Anterior cingulate cortex (tissue), 58 donors: ENCODE measurements at places on chromosomes 6 and 20.

GRCh38 chr6:169159331-169159730 is 94.3 kb downstream of the THBS2 start:
- DNase-seq, result no peak

GRCh38 chr20:57498425-57499400 is 26.2 kb downstream of the CTCFL start:
- DNase-seq, result no peak

DNA sequence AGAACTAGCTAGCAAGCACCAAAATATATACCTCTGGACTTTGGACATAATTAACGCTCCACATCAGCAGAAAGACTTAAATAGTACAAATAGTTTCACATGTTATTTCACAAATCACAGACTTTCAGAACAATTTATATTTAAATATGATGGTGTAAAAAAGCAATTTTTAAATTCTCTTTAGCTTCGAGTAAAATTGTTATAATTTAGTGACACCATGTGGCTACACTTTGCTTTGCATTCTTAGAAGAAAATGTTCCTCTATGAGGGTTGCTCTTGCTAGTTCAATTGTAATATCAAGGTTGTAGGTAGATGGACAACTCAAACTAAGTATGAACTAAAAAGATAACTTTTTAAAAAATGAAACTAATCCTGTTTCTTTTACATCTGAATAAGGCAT is 69.0 kb downstream of the BTBD9 start:
- no peak for DNase-seq

GRCh38 chr20:14220986-14221385 is 116.4 kb downstream of the FLRT3 start:
- DNase-seq, result no peak

- no peak for DNase-seq
Observed at GRCh38 chr6:89952686-89953085, 58.4 kb downstream of the GJA10 start.

- no peak for DNase-seq
Observed at GRCh38 chr20:15613530-15613929, 959.7 kb downstream of the KIF16B start.

DNA sequence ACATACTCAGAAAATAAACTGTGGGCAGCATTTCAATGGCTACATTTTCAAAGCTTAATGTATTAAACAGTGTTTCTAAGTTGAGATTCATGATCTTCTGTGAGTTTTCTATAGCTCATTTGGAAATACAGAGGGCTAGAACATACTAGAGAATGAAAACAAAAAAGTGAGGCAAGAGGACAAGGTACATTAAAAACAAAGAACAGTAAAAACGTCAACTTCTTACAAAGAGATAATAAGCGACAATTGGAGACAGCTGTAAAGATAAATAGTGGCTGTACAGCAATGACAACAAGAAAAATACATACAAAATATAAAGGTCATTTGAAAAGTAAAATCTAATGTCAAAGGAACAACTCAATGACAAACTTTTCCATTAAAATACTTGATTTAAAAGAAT is 94.3 kb downstream of the REV3L start:
- no peak for DNase-seq

- DNase-seq, result peak; percentile 38
Observed at GRCh38 chr20:39048000-39048696, 86.0 kb downstream of the DHX35 start.

- DNase-seq, result no peak
Observed at GRCh38 chr20:32338665-32339064, 19.5 kb upstream of the ASXL1 start.

DNA sequence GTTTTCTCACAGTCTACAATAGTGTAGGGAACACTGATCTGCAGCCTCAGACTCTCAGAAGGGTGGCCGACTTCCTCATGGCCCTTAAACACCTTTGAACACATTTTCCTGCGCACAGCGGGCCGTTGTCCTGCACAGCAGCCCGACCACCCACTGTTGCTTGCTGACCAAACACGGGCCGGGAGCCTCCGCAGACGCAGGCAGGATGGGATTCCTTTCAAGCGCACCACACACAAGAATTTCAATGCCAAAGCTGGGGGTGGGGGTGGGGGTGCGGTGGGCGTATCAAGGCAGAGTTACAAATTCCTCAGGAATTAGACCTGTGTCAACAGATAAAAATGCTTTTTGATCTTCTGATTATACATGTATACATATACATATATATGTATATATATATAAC is 74.5 kb downstream of the HUS1B start:
- DNase-seq, result no peak

DNA sequence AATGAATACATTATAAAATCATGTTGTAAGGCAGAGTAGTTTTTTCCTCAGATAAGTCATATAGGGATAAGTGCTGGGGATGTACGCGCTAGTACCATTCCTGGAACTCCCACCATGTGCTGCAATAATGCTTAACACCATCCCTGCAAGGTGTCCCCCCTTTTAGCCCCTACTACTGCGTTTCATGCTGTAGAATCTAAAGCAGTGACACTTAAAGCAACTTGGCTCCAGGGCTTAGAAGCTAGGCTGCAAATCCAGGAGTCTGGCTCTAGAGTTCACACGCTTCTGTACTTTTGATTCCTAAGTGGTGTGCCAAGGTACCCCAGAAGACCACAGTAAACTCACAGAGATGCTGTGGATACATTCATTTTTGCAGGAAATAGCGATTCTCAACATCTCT is 183.1 kb downstream of the DOK5 start:
- no peak for DNase-seq

DNA sequence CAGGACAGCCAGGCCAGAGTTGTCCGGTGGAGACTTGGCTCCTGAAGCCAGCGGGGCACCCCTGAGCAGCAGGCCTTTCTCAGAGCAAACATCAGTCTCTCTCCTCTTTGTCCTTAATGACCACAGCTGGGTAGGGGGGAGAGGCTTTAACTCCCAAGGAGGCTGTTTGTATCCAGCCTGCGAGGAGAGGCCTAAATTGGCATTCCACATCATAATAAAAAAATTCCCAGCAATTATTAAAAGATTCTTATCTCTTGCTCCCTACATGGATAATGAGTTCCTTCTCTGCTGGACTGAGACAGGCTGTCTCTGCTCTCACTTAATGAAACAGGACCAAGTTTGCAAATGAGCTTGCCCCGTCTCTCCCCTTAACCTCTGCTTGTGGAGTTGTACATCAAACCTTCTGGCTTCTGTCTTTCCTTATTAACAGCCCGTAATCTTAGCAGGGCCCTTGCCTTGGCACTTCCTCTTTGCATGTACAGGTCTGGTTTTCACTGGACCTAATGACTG is 838.2 kb downstream of the MAFB start:
- DNase-seq, result no peak

DNA sequence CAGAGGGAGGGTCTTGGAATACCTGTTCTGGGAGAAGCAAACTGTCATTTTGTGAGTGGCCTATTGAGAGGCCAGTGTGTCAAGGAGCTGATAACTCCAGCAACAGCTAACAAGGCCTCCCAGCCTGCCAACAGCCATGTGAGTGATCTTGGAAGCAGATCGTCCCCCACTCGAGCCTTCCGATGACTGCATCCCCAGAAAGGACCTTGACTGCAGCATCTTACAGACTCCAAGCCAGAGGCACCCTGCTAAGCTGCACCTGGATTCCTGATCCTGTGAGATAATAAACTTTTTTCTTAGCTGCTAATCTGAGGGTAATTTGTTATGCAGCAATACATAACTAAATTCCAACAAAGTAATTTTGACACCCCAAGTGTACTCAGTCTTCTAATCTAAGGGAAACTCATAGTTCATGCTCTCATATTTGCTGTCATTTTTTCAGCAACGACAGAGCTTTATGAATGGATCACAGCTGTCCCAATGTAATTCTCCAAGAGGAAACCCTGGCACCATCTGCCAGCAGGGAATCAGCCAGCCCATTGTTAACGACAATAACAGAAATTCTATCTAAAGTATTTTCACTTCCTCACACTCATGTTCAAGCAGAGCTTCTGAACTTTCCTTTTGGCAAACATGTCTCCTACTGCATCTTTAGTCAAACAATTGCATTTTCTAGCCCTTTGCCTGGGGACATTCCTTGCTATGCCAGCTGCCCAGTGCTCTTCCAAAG is 470.2 kb upstream of the BTBD3 start:
- no peak for DNase-seq

DNA sequence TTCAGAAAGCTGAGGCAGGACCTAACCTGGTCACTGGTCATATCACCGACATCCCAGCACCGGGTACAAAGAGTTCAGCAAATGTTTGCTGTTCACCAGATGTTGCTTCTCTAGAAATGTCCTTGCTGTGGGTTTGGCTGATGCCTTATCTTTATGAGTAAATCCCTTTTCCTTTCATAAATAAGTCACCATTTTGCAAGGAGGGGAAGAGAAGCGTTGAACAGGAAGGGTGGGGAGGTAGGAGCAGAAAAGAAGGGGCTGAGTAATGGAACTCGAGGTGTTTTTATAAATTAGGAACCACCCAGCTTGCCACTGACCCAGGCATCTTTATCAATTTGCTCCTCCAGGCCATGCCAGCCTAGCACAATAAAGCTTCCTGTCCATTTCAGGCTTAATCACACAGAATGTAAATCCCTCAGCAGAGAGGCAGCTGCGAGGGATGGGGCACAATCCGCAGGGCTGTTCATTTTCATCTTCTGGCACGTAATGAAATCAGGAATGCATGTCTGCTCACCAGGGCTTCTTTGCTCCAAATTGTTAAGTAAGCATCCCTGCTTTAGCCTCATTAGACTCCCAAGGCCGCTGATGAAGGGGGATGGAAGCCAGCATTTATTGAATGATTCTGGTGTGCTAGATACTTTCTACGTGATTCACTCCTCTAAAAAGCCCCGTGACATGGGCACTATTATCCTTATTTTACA is 371.9 kb upstream of the CHD6 start:
- no peak for DNase-seq

DNA sequence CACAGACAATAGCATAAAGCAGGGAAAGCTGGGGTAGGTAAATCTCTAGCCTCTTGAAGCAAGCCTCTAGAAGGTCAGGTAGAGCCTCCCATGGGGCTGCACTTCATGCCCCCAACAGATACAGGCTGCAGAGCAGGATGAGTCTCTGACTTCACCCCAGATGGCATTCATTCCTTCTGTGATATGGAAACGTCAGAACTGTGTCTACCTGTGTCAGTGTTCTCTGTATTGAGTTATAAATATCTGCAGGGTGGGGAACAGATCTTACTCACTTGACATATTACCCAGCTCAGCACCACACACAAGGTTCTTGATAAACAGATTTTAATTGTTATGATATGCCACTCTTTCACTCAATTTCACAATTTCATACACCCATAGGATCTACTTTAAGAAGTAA is 2.1 kb downstream of the LGSN start:
- no peak for DNase-seq

GRCh38 chr20:47035026-47035590 is 140.5 kb downstream of the EYA2 start:
- DNase-seq, result no peak

DNA sequence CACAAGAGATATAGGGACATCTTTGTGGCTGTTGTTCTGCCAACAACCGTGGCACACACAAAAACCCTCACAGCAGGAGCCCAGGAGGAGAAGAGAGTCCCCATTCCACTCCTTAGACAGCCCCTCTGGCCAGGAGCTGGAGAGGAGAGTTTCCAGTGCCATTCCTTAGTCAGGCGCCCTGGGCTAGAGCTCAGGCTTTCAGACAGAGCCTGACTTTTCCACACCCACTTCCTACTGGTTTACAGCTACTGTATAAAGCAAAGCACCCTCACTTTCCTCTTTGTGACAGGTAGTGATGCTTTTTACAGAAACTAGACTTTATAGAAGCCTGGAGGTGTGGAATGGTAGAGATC is 145.9 kb downstream of the SYCP2 start:
- no peak for DNase-seq

DNA sequence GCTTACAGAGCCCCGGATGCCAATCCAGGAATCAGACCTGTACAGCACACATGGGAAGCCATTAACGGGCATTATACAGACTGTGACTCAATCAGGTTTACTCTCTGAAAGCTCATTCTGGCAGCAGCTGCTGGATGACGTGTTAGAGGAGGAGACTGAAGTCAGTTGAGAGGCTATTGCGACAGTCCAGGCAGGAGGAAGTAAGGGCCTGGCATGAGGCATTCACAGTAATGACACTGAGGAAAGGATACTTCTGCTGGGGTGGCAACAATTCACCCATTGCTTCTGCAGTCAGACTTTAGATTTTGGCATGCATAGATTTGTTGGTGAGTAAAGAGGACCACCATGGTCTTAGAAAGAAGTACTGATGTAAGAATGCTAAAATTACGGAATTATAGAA is 151.0 kb upstream of the HEY2 start:
- no peak for DNase-seq

GRCh38 chr6:27951040-27951439 is 6.0 kb upstream of the OR2B6 start:
- DNase-seq, result no peak

GRCh38 chr6:27332692-27333641 is 20.9 kb upstream of the POM121L2 start:
- no peak for DNase-seq

DNA sequence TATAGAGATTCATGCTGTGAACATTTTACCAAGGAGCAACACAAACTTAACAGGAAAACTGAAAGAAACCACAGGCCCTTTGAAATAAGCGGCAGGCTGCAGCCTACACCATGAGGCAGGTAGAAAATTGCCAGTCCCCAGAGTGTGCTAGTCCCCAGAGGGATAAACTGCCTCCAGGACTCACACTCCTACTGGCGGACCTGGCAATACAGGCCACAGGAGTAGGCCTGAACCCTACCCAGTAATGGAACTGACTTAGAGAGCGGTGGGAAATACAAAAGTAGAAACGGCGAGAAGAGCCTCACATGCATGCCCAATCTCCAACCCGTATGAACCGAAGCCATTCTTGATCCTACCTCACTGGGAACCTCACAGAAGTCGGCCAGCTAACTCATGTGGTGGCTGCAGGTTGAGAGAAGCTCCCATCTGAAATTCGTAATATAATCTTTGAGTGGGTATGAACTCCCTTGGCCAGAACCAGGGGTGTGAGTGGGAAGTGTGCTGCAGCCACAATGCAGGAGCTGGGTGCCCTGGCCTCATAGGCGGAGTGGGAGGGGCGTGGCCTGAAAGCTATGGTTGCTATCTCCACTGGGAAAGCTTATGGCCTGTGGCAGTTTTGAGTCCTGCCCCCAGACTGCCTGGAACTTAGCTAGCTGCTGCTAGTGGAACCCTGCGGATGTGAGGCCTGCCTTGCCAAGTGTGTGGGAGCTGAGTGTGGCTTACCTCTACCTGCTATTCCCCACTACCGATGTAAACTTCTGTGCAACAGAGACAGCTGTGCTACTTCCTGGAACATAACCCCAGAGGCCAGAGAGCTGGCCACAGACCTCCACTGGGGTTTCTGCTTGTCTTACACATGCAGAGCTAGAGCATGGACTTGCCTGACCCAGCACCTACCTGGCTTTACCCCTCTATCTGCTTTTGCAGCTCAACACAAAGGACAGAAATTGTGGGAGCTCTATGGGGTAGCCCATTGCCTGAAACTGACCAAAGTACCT is 146.5 kb upstream of the COL21A1 start:
- DNase-seq, result no peak

DNA sequence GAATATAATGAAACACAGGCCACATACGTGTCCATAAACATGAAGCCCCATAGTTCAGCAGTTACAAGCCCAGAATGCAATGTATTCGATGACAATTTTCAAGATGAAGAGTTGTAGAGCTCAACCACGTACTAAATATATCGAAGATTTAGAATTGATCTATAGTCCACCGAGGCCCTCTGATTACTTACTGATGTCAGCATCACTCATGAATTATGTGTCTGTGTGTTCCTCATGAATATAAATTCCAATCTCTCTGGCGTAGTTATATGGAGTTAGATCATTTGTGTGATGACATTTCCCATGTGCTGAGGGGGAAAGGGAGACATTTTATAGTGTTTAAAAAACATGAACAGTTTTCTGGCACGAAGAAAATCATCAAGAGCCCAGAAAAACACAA is 97.5 kb downstream of the PFDN4 start:
- no peak for DNase-seq

- DNase-seq, result no peak
Observed at GRCh38 chr20:61451953-61452352, 199.9 kb downstream of the CDH4 start.
